Calu3 (cell line): ENCODE measurements at places on chromosomes 3 and 15. TPM values are rescaled to one million over a fixed set of nuclear protein-coding genes. Genes with fewer than 3 reads are reported as not detected.

DNA sequence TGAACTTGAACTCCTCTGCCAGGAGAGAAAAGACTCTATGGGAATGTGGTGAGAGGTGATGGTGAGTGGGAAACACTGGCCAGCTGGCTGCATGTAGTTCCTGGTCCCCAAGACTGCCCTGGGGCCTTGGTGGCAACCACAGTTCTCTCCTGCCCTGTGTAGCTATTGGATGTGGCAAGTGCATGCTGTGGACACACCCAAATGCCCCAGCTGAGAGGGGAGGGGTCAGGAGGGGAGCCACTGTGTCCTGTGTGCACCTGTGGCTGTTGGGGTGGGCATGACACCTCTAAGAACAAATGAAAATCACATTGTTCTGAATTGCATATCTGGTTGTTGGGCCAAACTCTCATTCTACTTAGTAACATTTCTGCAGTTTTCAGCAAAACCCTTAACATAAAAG lies 409.6 kb downstream of the NSUN3 start:
- no peak for DNase-seq
- no peaks in the 10 kb centered on the region for H3K27me3 ChIP-seq
- H3K4me3 ChIP-seq: no peak overlapping the region
- no peak overlapping the region for H3K27ac ChIP-seq
- no peaks in the 10 kb centered on the region for H3K4me1 ChIP-seq

DNA sequence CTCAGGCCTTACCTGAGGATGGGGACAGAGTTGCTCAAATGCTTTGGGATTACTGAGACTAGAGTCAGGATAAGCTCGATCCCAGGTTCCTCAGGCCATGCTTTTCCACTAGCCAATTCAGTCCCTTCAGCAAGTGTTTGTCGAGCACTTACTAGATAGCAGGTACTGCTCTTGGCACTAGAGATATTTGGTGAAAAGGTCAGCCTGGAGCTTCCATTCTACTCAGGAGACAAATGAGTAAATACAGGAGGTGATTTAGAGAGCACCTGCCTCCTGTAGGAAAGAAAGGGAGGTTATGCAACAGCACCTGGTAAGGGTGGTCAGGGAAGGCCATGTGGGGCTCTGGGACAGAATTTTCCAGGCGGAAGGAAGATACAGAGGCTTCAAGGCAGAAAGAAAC lies 99.9 kb downstream of the CACNA1D start:
- H3K4me3 ChIP-seq: no peak overlapping the region
- H3K27me3 ChIP-seq: no peaks in the 10 kb centered on the region
- no peak for DNase-seq
- no peaks in the 10 kb centered on the region for H3K36me3 ChIP-seq
- H3K4me1 ChIP-seq: no peaks in the 10 kb centered on the region

GRCh38 chr3:73601011-73601410 lies 23.7 kb downstream of the PDZRN3 start:
- DNase-seq: no peak
- H3K27ac ChIP-seq: no peak overlapping the region
- H3K4me1 ChIP-seq: no peaks in the 10 kb centered on the region
- no peak overlapping the region for H3K4me3 ChIP-seq
- no peaks in the 10 kb centered on the region for H3K27me3 ChIP-seq
- no peaks in the 10 kb centered on the region for H3K36me3 ChIP-seq

DNA sequence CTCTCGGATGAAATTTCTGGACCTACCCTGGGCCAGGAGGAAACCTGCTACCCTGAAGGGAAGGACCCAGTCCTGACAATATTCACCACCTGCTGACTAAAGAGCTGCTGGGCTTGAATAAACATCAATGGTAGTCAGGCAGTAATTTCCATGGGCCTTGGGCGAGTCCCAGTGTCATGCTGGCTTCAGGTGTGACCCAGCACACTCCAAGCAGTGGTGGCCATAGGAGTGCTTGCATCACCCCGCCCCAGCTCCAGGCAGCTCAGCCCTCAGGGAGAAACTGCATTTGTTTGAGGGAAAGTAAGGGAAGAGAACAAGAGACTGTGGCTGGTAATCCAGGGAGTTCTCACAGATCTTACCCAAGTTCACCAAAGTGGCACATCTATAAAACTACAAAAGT lies 261.8 kb upstream of the DCBLD2 start:
- H3K4me1 ChIP-seq: no peaks in the 10 kb centered on the region
- H3K36me3 ChIP-seq: peaks cover 5% of the 10 kb centered on the region
- H3K4me3 ChIP-seq: no peak overlapping the region

DNA sequence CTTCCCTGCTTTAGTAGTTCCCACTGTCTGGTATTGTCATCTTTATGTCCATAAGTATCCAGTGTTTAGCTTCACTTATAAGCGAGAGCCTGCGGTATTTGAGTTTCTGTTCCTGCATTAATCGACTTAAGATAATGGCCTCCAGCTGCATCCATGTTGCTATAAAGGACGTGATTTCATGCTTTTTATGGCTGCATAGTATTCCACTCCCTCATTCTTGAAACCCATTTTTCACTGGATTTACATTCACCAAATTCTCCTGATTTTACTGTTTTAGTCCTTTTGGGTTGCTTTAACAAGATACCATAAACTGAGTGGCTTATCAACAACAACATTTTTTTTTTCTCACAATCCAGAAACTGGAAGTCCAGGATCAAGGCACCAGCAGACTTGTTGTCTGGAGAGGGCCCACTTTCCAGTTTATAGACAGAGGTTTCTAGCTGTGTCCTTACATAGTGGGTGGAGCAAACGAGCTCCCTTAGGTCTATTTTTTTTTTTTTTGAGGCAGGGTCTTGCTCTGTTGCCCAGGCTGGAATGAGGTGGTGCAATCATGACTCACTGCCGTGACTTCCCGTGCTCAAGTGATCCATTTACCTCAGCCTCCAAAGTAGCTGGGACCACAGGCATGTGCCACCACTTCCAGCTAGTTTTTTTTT lies 6.1 kb upstream of the TICRR start:
- no peak for DNase-seq
- no peaks in the 10 kb centered on the region for H3K4me1 ChIP-seq
- peaks cover 13% of the 10 kb centered on the region for H3K27me3 ChIP-seq
- no peak overlapping the region for H3K4me3 ChIP-seq
- H3K36me3 ChIP-seq: no peaks in the 10 kb centered on the region

GRCh38 chr3:189099031-189099471 lies 72.7 kb upstream of the TPRG1 start:
- H3K4me3 ChIP-seq: no peak overlapping the region
- H3K27ac ChIP-seq: no peak overlapping the region
- H3K4me1 ChIP-seq: no peaks in the 10 kb centered on the region

- H3K4me3 ChIP-seq: no peak overlapping the region
These were observed 2.3 kb upstream of the TNFAIP8L3 start for GRCh38 chr15:51096976-51097375.

DNA sequence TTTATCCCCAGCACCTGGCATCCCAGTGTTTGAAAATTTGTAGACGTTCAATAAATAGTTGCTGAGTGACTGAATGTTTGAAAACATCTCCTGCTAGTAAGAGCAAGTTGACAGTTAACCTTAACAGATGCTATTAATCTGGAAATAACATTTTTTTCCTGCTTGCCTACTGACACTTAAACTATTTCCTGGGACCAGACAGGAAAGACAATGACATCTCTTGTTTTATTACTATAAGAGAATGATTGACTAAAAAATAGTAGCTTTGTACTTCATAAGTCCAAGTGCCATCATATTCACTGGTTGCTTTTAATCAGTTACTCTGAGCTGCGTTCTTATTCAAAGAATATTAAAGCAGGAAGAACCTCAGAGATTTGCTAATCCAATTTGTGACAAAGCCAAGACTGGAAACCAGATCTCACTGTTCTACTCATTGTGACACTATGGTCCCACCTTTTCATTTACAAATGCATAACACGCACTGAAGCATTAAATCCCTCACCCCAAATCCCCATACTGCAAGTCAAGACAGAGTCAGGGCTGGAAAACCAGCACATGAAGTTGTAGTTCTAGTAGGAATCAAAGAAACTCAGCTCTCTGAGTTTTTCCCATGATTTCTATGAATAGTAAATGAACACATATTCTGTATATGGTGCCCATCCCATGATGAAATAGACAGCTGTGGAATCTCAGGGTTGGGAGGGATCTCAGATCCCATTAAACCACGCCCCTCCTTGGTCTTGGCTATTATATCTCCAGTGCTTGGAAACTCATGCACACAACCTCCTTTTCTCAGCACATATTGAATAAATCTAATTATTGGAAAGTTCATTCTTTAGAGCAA lies 212.7 kb upstream of the P2RY1 start:
- peaks cover 20% of the 10 kb centered on the region for H3K4me1 ChIP-seq
- H3K36me3 ChIP-seq: no peaks in the 10 kb centered on the region
- H3K27ac ChIP-seq: peak overlapping the region; percentile 13
- no peaks in the 10 kb centered on the region for H3K27me3 ChIP-seq
- DNase-seq: no peak

DNA sequence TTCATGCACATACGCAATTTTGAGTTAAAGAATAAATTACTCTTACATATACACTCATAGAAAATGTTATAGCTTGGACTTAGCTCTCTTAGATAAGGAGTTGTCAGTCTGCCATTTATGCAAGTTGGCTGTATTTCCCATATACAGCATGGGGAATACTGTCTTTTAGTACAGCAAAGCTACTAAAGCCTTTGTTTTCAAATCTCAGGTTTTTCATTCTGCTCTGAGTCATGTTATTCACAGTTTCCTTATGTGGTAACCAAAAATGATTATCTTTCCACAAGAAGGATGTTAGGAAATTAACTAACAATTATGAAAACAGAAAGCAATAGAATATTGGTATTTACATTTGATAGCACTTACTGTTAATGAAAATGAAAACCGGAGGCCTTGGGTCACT lies 4.3 kb upstream of the TIPARP start:
- peaks cover 45% of the 10 kb centered on the region for H3K4me1 ChIP-seq
- DNase-seq: no peak
- no peaks in the 10 kb centered on the region for H3K27me3 ChIP-seq
- no peak overlapping the region for H3K27ac ChIP-seq
- H3K4me3 ChIP-seq: no peak overlapping the region

Gene LRRC49
- total RNA-seq: 5.8 and 6.3 TPM in 2 replicates

DNA sequence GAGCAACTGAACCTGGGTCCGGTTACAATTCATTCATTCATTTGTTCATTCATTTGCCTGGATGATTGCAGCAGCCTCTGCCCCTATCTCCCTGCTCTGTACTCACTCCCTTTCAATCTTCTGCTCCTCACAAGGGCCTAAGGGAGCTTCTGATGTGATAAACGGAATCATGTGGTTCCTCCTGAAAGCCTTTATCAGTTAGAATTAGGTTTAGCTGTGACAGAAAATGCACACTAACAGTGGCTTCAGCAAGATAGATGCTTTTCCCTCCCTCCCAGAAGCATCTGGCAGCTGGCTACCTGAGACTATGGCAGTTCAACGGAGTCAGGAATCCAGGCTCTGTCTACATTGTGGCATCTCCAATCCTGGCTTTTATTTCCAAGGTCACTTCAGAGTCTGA lies 196.0 kb downstream of the ADAMTS9 start:
- no peak for DNase-seq
- peaks cover 43% of the 10 kb centered on the region for H3K27me3 ChIP-seq
- no peak overlapping the region for H3K4me3 ChIP-seq
- H3K36me3 ChIP-seq: peaks cover 5% of the 10 kb centered on the region

DNA sequence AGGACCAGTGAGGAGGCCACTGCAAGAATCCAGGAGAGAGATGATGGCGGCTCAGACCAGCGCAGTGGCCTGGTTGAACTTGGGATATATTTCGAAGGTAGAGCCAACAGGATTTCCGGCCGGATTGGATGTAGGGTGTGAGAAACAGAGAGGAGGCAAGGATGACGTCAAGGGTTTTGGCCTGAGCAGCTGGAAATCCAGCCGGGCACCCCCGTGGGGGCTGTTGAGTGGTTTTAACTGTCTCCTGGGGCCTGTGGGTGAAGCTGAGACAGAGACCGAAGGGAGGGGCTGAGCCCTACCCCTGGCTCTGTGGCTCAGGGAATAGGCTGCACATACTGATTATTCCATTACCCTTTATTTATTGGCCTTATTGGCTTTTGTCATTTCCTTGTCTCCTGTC lies 45.7 kb downstream of the EXOG start:
- H3K27me3 ChIP-seq: peaks cover 48% of the 10 kb centered on the region
- no peaks in the 10 kb centered on the region for H3K4me1 ChIP-seq
- DNase-seq: no peak
- H3K4me3 ChIP-seq: no peak overlapping the region
- H3K36me3 ChIP-seq: peaks cover 5% of the 10 kb centered on the region
- H3K27ac ChIP-seq: no peak overlapping the region

- no peak overlapping the region for H3K4me3 ChIP-seq
- no peaks in the 10 kb centered on the region for H3K27me3 ChIP-seq
- no peak for DNase-seq
- no peaks in the 10 kb centered on the region for H3K36me3 ChIP-seq
- no peaks in the 10 kb centered on the region for H3K4me1 ChIP-seq
- no peak overlapping the region for H3K27ac ChIP-seq
These were observed 534.5 kb downstream of the OCA2 start for GRCh38 chr15:27564656-27565055.

GRCh38 chr3:115830764-115831395 lies 207.6 kb downstream of the GAP43 start:
- H3K4me3 ChIP-seq: no peak overlapping the region
- H3K27ac ChIP-seq: no peak overlapping the region

DNA sequence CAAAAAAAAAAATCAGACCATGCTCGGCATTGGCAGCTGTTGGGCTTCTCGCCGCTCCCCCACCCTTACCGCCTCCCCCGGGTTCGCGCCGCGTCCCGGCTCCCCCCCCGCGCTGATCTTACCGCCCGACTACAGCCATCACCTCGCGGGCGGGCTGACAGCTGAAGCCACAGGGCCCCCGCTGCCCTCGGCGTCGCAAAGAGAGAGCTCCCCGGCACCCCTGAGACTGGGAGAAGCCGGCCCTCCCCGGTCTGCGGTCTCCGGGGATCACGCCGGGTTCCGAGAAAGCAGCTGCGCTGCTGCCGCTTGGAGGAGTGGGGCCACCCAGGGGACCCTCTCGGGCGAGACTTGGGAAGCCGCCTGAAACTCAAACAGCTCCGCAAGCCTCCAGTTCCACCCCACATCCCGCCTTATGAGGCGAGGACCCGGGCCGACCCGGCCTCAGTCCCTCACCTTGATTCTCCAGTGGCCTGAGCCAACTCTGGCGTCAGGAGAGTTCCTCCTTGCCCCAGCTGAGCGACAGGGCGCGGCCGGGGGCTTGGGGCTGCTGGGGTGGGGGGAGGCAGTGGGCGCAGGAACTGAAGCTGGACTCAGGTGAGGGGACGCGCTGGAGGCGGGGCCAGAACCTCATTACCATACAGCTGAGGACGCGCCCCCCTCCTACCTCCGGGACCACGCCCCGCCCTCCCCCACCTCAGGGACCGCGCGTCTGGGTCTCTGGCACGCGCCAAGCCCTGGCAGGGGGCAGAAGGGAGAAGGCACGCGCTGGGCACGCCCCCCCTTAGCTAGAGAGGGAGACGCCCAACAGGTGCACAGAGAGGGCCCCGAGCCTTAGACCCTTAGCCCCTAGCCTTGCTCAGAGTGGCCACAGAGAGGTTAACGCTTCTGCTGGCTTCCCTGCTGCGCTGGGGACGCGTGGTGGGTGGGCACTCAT lies 1.0 kb upstream of the DLL4 start:
- peak overlapping the region; percentile 66 for H3K4me3 ChIP-seq
- peaks cover 19% of the 10 kb centered on the region for H3K4me1 ChIP-seq

Gene CYP1A1
- 3.0 and 3.4 TPM in 2 replicates for total RNA-seq
